ENCODE measurements at places on chromosomes 2 and 18.
A peak's percentile ranks its signal among the peaks of the same experiment; 100 is the strongest.

- DNase-seq, result no peak
Measured at GRCh38 chr2:79952616-79953015, 351.9 kb downstream of the LRRTM1 start.

- DNase-seq, result no peak
Measured at GRCh38 chr2:148971547-148971946, 67.0 kb upstream of the LYPD6B start.

DNA sequence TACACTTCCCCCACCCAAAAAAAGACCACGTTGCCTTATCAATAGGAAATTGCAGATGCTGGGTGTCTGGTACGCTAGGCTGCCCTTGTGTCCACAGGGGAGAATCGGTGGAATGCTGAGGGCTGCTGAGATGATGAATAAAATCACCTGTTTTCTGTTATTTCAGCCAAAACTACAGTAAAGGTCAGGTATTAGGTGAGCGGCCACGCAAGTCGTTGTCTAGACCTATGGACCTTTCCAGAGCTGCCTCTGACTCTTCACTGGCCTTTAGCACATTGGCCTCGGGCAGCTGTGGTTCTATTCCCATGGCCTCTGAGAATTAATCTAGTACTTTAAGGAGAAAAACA is 89.6 kb downstream of the MTCL1 start:
- DNase-seq, result no peak

DNA sequence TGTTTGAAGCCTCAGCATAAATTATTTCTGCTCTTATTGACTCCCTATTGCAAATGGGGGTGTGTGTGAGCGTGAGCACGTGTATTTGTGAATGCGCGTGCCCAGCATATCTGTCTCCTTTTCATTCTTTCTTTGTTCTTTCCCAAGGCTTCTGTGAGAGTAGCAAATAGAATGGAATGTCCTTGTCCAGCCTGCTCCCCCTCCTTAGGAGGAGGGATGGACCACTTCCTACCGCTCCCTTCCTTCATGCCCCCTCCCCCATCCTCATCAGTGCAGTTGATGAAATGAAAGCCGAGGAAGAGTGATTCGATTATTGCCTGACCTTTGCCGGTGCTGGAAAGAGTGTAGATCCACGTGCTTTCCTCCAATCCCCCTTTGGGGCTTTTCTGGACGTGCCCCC is 102.0 kb downstream of the CPO start:
- no peak for DNase-seq

DNA sequence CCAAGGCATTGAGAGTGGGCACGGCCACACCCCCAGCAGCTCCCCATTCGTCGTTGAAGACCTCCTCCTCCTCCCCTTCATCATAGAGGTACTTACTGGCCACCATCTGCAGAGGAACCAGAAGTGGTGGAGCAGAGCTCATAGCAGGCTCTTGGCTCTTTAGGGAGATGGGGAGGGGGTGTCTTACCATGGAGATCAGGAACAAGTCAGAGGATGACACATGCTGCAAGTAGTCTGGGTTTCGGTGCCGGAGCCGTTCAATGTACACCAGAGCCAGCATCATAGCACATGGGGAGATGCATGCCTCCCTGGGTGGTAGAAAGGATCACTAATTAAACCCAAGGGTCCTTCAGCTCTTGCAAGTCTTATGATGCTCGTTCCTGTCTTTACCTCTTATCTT is 1.9 kb downstream of the CNPPD1 start:
- no peak for DNase-seq

- DNase-seq, result no peak
Measured at GRCh38 chr2:61272421-61273070, 110.6 kb downstream of the C2orf74 start.

- peak; percentile 26 for DNase-seq
Measured at GRCh38 chr2:104856086-104856972, 2.4 kb downstream of the POU3F3 start.

DNA sequence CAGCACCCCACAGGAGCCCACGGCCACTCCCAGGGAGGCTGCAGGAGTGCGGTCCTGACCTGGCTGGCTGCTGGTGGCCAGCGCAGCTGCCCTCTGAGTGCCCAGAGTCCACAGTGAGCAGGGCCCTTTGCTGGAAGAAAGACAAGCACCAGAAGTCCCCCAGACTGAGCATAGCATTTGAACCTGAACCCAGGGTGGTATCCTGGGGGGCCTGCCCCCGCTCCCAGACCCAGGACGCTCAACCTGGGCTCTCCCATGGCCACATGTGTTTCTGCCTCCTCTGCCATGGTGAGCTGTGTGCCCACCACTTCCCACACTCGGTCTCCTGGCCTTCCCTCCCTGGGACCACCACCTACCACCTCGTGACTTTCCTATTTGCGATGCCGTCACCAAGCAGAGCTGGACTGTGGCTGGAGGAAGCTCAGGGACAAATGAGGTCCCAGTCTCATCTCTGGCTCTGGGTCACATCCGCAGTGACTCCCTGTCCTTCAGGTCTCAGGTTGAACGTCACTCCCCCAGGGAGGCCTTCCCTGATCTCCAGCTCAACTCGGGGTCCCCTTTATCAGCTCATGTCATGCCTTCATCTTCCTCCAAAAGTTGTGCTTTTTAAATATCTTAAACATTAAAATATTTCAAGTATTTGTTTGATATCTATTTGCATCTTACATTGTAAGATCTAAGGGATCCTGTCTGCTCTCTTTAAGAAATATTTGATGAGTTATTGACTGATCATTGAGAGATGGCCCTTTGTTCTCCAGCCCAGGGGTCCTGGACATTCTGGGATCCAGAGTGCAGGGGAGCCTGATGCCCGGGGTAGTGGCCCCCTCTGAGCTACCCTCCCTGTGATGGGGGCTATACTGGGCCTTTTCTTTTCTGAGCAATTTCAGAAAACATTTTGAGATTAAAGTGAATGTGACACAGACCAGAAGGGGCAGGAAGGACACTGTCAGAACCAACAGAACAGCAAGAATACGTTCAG is 16.4 kb upstream of the GPR55 start:
- DNase-seq, result no peak

- DNase-seq, result no peak
Measured at GRCh38 chr2:26615860-26616705, 25.1 kb downstream of the CIB4 start.

DNA sequence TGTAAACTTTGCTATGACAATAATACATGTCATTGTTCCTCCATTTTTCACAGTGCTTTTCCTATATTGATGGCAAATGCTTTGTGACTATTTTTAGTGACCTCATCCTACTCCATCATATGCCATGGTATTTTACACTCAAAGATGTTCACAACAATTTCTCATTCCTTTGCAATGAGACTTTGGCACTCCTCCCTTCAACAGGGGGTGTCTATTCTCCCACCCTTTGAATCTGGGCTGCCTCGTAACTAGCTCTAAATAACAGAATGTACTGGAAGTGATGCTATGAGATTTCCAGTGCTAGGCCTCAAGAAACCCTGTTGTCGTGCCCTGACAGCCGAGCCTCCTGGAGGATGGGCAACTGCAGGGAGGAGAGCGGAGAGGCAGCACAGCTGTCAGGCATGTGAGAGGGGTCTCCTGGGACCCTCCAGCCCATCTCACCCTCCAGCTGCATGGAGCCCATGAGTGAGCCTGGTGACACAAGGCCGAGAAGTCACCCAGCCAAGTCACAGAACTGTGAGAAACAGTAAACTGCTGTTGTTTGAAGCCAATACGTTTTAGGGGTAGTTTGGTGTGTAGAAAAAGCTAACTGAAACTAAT is 103.1 kb upstream of the APCDD1 start:
- DNase-seq, result no peak

- no peak for DNase-seq
Measured at GRCh38 chr2:14445670-14446069, 186.8 kb upstream of the LRATD1 start.

DNA sequence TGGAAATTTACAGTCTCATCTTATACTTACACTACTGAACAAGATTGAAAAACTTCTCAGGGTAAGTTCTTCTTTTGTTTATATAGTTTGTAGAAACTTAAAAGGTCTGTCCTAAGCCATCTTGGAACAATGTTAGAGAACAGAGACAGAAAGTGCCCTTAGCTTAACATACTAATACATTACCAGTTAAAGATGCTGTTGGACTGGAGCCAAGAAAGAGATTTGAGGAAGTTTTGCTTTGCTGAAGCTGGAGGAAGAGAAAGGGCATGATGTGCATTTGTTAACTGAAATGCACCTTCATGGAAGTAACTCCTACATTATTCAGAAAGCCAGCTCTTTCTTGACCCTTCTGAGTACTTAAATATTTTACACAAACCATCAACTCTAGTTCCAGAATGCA is 66.5 kb upstream of the TNFRSF11A start:
- DNase-seq, result no peak

DNA sequence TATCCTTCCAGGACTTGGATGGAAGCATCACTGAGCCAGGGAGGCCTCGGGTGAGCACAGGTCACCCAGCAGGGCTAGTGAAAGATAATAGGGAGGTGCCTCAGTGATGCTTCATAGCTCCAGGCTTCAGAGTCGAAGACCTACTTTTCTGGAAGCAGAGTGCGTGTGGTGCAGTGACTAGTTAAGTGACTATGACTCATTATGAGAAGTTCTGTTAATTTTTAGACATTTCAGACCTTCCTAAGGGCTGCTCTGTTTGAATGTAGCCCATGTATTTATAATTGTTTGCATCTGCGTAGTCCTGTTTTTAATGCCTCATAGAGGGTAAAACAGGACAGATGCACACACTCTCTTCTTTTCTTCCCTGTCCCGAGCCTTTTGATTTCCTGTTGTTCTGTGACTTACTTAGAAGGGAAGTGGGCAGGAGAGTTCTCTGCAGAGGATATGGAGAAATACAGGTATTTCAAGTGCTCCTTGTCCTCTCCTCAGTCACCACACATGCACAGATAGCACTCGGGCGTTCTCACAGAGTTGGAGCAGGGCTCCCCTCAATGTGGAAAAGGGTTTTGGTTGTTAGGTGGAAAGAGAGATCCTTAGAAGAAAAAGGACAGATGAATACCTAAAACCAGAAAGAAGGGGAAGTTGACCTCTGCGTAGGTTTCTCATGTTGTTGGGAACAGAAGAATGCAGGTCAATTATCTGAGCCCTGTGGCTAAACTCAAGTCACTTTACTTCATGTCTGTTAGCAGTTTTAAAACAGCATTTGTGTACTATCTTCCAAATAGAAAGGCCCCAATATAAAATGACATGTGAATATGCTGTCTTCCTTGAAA is 34.7 kb downstream of the RALB start:
- DNase-seq, result no peak

GRCh38 chr2:189608795-189609422 is 28.3 kb upstream of the SLC40A1 start:
- DNase-seq, result no peak

GRCh38 chr18:78496079-78496478 is 483.5 kb upstream of the SALL3 start:
- DNase-seq, result peak; percentile 54

- no peak for DNase-seq
Measured at GRCh38 chr18:67932271-67932670, 415.8 kb upstream of the DSEL start.

GRCh38 chr2:239020541-239021041 is 172.7 kb downstream of the TWIST2 start:
- no peak for DNase-seq

DNA sequence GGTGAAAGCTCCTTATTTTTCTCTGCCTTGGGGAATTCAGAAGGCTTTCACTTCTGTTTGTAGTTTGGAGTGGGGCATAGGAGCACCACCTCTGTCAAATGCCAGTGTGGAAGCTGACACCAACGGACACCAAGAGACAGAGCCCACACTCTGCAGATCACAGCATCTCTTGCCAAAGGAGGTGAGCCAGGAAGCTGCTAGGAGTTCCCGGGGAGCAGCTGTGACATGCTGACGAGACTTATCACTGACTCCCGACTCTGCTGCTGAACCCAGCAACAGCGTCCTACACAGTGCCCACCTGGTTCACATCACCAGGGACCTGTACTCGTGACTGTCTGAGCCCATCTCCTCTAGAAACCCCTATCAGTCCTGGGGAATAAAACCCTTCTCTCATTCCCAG is 8.1 kb downstream of the TEX51 start:
- no peak for DNase-seq

- no peak for DNase-seq
Measured at GRCh38 chr2:240257940-240258580, 117.6 kb upstream of the OTOS start.

GRCh38 chr2:216285701-216286100 is 86.6 kb downstream of the MARCHF4 start:
- DNase-seq, result no peak

GRCh38 chr18:22858121-22858520 is 75.0 kb upstream of the RBBP8 start:
- no peak for DNase-seq

- no peak for DNase-seq
Measured at GRCh38 chr2:6793371-6793770, 72.3 kb downstream of the CMPK2 start.

GRCh38 chr2:68762665-68763064 is 28.1 kb downstream of the ARHGAP25 start:
- DNase-seq, result no peak

DNA sequence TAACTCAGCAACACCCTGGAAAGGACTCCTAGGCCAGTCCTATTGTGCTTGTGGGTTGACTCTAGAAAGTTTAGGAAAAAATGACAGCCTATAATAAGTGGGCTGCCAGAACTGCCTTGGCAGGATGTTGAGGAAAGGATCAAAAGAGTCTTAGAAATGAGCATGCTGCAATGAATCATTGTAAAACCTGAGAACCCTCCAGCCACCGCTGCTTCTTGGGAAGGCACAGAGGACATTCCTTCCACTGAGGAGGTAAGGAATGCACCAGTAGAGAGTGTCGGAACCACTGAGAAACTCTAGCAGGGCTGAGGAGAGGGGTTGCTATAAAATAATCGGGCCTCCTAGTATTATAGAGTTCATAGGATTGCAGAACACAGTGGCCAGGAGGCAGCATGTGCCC is 146.7 kb upstream of the SMIM21 start:
- DNase-seq, result no peak

DNA sequence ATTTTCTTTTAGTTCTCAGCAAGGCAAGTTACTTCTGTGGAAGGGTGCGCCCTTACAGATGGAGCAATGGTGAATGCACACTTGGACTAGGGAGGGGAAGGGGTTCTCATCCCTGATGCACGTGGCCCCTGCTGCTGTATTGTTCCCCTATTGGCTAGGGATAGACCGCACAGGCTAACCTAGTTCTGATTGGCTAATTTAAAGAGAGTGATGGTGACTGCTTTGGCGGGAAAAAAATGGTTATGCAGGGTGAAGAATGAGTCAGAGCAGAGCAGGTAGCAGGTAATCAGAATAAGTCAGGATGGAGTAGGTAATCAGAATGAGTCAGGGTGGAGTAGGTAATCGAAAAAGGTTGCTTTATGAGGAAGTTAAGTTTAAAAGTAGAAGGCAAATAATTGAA is 171.5 kb downstream of the MTCL1 start:
- DNase-seq, result no peak

- no peak for DNase-seq
Measured at GRCh38 chr2:73063909-73064875, 7.3 kb downstream of the SFXN5 start.

- DNase-seq, result no peak
Measured at GRCh38 chr2:186751790-186752189, 57.9 kb downstream of the FAM171B start.

Measured in NCI-H1092 treated with DMSO at 0.1 percent for 48 hours (cell line).